ENCODE measurements at places on chromosomes 3 and 15.

- DNase-seq, result no peak
Observed at GRCh38 chr3:72496051-72496670, 352.1 kb downstream of the SHQ1 start.

- no peak for DNase-seq
Observed at GRCh38 chr15:88707771-88708654, 69.2 kb downstream of the ISG20 start.

GRCh38 chr3:64867224-64867623 is 179.4 kb upstream of the ADAMTS9 start:
- DNase-seq, result no peak

- DNase-seq, result no peak
Observed at GRCh38 chr15:67091980-67092677, 26.7 kb downstream of the SMAD3 start.

DNA sequence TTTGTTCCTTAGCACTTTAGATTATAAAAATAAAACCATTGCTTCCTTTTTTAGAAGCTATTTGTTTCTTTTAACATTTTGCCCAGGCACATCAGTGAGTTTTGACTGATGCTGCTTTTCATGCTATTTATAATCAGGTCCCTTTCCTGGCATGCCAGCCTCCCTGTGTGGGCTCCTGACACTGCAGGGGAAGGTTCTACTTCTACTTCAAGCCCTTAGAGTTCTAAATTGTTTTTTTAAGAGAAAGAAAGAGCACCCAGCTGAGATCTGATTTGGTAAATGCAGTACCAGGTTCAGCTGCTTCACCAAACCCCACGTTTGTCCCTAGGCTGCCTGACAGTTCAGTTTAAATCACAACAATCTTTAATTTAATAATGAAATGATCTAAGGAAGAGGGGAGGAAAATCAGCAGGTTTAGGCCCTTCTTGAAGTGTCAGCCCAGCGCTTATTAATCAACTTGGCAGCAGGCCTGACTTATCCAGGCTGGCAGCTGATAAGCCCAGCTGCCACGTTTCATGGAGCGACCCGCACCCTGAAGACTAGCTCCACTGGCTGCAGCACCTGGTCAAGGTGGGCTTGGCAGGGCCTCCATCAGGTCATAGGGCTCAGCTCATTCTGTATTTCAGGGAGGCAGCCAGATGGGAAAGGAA is 29.0 kb downstream of the HGD start:
- DNase-seq, result no peak

- no peak for DNase-seq
Observed at GRCh38 chr15:39472621-39473297, 108.1 kb upstream of the THBS1 start.

GRCh38 chr3:52319921-52320595 is 3.9 kb downstream of the DNAH1 start:
- no peak for DNase-seq

DNA sequence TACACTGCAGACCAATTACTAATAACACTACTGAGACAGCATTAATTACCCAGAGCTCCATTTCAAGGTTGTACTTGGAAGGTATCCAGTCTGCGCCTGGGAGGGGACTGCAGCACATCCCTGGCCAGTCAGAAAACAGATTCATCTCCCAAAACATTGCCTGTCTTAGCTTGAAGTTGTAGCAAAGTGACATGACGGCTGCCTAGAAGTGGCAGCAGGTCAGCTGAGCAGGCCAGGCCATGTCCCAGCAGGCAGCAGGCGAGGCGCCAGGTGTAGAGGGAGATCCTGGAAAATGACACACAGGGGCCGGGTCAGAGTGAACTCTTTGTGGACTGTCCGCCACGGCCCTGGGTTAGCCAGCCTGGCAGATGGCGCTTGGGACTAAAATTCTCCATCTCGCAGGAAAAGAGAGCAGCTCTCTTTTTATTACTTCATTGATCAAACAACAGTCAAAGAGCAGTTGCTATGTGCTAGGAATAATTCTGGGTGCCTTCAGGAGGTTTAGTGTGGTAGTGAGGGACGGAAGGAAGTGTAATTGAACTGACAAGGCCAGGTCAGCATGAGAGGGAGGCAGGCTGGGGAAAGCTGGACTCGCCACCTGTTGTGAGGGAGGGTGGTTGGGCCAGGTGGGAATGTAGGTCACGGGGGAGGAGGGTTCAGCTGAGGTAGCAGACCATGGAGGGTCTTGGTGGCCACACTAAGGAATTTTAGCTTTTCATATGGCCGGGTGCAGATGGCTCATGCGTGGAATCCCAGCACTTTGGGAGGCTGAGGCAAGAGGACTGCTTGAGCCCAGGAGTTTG is 1.3 kb upstream of the MAP6D1 start:
- no peak for DNase-seq

DNA sequence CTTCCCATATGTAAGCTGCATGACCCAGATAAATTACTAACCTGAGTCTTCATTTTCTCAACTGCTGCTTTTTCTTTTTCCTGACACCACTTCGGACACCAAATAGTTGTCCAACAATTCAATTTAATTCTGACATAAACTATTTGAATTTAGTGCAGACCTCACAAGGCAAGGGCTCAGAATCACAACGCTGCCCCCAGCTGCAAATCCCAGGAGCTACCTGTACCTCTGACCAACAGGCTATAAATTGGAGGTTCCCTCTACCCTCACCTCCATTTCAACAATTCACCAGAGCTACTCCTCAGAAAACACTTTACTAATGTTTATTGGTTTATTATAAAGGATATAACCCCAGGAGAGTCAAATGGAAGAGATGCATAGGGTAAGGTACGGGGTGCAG is 737.6 kb downstream of the NTRK3 start:
- DNase-seq, result no peak

- no peak for DNase-seq
Observed at GRCh38 chr3:152671446-152672319, 163.2 kb upstream of the P2RY1 start.

- DNase-seq, result no peak
Observed at GRCh38 chr3:172150913-172151650, 111.7 kb downstream of the FNDC3B start.

DNA sequence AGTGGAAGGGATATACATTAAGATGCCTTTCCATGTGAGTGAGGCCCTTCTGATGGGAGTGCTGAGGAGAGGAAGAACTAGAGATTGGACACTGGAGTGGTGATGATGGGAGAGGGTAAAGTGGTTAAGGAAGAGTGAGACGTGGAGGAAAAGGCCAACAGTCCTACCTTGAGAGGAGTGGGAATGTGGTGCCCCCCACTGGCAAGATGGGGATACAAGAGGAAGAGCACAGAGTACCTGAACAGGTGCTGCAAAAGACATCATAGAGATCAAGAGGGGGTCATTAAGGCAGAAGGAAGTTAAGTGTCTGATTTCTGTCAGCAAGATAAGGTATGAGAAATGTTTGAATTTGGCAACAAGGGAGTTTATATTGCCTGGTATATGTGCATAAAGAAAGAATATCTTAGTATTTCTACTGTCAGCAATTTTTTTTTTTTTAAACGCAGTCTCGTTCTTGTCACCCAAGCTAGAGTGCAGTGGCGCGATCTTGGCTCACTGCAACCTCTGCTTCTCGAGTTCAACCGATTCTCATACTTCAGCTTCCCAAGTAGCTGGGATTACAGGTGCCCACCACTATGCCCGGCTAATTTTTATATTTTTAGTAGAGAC is 34.0 kb downstream of the ARIH2 start:
- no peak for DNase-seq

Measured in NCI-H460 (cell line).